ENCODE measurements at places on chromosomes 12 and 14.

DNA sequence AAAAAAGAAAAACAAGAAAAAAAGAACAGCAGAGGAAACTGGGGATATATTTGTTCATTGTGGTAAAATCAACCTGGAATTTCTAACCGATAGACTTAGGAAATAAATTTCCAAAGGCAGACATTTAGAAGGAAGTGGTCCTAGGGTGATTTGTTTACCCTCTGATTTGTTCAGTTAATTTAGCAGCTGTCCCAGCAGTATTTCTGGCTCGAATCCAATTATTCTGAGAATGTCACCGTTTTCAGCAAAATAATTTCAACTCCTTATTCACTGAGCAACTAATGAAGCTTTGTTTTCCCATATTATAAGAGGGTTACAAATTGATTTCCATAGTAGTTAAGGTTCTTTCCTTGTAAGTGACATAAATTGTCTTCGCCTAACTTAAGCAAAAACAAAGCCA lies 285.2 kb upstream of the SYT10 start:
- no peak for DNase-seq

GRCh38 chr12:121009741-121010140 lies 6.5 kb downstream of the C12orf43 start:
- no peak for DNase-seq

GRCh38 chr14:43795600-43796228 lies 711.4 kb downstream of the FSCB start:
- DNase-seq, result no peak

- DNase-seq, result no peak
Measured at GRCh38 chr12:43655586-43655985, 103.0 kb downstream of the PUS7L start.

DNA sequence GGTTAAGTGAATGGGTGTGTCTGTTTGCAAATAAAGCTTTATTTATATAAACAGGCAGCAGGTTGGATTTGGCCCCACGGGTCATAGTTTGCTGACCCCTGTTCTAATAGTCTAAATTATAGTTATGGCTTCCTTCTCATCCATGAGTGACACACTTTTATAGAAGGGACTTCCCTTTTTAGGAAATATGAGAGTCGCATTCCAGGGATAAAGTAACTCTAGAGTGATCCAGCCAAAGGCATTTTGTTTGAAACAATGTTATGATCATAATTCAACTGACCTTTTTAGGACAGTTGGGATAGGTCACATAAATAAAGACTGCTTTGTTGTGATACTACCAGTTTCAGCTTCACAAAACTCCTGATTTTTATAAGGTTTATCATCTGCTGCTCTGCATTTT lies 87.9 kb downstream of the ALX1 start:
- no peak for DNase-seq

GRCh38 chr12:54622463-54623183 lies 12.1 kb downstream of the LACRT start:
- DNase-seq, result no peak

- DNase-seq, result no peak
Measured at GRCh38 chr12:91951571-91951970, 194.1 kb downstream of the BTG1 start.

DNA sequence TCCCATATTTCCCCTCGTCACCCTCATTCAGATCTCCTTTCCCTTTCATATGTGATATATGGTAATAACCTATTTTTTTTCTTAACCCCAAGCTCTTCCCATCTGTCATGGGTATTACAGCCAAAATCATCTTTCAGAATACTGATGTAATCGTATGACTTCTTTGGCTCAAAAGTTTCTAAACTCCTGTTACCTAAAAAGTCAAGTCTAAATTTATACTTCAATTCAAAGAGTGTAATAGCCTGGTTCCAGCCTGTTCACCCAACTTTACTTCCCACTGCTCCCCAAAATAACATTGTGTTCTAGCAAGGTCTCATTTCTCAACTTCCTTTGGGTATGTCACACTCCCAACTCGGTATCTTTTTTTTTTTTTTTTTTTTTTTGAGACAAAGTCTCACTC lies 48.5 kb downstream of the TBK1 start:
- DNase-seq, result no peak

DNA sequence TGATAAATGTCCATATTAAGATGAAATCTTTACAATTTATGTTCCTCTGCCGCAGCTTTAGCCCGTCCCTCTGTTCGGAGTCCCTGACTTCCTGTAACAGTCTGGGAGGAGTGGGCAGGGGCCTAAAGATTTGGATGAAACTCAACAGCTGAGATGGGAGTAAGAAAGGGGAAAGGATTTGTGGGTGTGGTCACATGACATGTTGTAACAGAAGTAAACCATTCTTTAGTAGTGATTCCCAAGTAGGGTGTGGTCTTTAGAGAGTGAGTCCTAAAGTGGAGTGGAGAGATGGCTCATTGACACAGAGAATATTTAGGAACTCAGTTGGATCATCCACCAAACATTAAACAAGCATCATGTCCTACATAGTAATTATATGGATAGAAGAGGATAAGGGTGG lies 12.9 kb downstream of the TMEM117 start:
- DNase-seq, result no peak

Data from femur (tissue), 1 donor.